H7 (cell line): ENCODE measurements at places on chromosomes 7 and 10.

GRCh38 chr10:42962902-42963231 is 114.0 kb upstream of the RET start:
- DNase-seq = no peak

DNA sequence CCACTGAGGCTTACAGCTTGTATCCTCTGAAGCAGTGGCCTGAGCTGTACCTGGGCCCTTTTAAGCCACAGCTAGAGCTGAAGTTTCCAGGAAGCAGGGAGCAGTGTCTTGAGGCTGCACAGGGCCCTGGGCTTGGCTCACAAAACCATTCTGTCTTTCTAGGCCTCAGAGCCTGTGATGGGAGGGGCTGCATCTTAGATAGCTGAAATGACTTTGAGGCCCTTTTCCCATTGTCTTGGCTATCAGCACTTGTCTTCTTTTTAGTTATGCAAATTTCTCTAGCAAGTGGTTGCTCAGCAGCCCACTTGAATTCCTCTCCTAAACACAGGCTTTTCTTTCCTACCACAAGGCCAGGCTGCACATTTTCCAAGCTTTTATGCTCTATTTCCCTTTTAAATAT is 864.2 kb downstream of the REEP3 start:
- DNase-seq = no peak

DNA sequence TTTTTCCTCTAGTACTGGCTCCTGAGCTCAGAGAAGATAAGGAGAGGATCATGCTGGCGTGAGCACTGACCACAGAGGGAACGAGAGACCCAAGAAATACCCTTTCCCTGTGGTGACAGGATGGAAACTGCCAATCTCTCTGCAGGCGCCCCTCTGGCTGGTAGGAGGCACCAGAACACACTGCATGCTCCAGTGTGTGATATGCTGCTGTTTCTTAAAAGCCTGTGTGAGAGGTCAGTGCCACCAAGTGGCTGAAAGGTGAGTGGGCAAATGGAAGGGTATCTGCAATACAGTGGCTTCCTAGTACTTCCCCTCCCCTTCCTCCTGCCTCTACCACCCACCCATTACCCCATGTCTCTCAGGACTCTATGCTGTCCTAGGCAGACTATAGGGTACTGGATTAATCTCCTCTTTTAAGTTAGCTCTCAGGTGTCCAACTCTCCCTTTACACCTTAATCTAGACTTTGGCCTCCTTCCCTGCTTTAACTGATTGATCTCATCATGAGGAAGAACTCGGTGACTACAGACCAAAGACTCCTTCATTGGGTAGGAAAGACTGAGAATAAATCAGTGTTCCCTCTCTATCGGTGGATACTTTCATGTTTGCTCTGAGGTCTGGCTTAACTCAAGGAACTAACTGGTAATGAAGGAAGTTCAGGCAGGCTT is 283.6 kb downstream of the ADRA2A start:
- peak; percentile 29 for DNase-seq

DNA sequence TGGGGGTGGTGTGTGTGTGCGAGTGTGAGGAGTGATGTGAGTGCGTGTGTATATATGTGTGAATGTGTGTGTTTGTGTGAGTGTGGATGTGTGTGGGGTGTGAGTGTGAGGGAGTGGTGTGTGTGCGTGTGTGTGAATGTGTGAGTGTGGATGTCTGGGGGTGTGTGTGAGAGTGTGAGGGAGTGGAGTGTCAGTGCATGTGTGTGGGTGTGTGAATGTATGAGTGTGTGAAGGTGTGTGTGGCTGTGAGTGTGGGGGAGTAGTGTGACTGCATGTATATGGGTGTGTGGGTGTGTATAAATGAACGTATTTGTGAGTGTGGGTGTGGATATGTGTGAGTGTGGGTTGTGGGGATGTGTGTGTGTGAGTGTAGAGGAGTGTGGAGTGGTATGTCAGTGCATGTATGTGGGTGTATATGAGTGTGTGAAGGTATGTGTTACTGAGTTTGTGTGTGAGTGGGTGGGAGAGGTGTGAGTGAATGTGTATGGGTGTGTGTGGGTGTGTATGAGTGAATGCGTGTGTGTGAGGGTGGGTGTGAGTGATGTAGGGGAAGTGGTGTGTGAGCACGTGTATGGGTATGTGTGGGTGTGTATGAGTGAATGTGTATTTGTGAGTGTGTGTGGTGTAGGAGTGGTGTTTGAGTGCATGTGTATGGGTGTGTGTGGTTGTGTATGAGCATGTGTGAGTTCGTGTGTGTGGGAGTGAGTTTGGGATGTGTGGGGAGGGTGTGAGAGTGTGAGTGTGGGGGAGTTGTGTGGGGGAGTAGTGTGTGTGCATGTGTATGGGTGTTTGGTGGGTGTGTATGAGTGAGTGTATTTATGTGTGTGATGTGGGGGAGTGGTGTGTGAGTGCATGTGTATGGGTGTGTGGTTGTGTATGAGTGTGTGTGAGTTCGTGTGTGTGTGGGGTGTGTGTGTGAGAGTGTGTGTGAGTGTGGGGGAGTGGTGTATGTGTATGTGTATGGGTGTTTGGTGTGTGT is 28.5 kb upstream of the NUB1 start:
- no peak for DNase-seq

- no peak for DNase-seq
Measured at GRCh38 chr10:86074294-86074693, 292.3 kb downstream of the GRID1 start.

GRCh38 chr7:43363035-43363791 is 219.7 kb upstream of the STK17A start:
- DNase-seq = no peak

- DNase-seq = no peak
Measured at GRCh38 chr7:105644937-105645336, 63.6 kb upstream of the EFCAB10 start.

GRCh38 chr7:27804139-27804538 is 64.2 kb downstream of the TAX1BP1 start:
- no peak for DNase-seq

DNA sequence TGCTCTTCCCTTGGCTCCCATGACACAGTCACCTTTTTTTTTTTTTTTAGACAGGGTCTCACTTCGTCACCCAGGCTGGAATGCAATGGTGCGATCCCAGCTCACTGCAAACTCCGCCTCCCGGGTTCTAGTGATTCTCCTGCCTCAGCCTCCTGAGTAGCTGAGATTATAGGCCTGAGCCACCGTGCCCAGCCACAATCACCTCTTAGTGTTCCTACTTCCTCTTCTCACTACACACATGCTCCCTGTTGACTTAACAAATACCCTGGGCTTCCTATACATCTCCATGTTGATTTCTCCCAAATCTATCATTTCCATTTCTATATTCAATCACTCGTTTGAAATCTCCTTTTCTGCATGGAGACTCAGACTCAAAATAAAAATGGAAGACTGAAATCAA is 91.7 kb downstream of the CUBN start:
- no peak for DNase-seq

DNA sequence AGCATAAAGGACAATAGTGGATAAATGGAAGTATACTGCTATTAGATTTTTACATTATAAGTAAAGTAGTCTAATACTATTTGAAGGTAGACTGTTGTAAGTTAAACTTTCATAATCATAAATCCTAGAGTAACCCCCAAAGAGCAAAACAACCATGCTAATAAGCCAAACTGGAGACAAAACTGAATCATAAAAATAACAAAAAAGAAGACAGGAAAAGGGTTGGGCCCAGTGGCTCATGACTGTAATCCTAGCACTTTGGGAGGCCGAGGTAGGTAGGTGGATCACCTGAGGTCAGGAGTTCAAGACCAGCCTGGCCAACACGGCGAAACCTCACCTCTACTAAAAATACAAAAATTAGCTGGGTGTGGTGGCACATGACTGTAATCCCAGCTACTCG is 9.7 kb downstream of the CACUL1 start:
- no peak for DNase-seq

GRCh38 chr10:3110782-3111620 is 43.7 kb downstream of the PFKP start:
- no peak for DNase-seq
